ENCODE measurements at places on chromosomes 4 and X. TPM values are rescaled to one million over a fixed set of nuclear protein-coding genes. Genes with fewer than 3 reads are reported as not detected.

The CXCL5 gene
- polyA plus RNA-seq, result 0.07 TPM

The HSFX3 gene
- polyA plus RNA-seq, result 0.31 TPM

The MAGEB5 gene
- not detected for polyA plus RNA-seq

The GYPE gene
- polyA plus RNA-seq, result 2.8 TPM

The BGN gene
- 153 TPM for polyA plus RNA-seq

The EGFL6 gene
- polyA plus RNA-seq, result 19.8 TPM

The CITED1 gene
- 4.2 TPM for polyA plus RNA-seq

The SPIN4 gene
- 21.5 TPM for polyA plus RNA-seq

The TEC gene
- 4.3 TPM for polyA plus RNA-seq

The AFF2 gene
- polyA plus RNA-seq, result 4.7 TPM
